Neural crest cell (in vitro differentiated cells): ENCODE measurements at places on chromosomes 1 and 21. TPM values are rescaled to one million over a fixed set of nuclear protein-coding genes. Genes with fewer than 3 reads are reported as not detected.

- no peak for DNase-seq
These were observed 22.7 kb downstream of the GLUL start for GRCh38 chr1:182368903-182369302.

SPOCD1 gene
- 0.56 and 0.61 TPM in 2 replicates for total RNA-seq

NEK2 gene
- 27.1 and 31.0 TPM in 2 replicates for total RNA-seq

DNA sequence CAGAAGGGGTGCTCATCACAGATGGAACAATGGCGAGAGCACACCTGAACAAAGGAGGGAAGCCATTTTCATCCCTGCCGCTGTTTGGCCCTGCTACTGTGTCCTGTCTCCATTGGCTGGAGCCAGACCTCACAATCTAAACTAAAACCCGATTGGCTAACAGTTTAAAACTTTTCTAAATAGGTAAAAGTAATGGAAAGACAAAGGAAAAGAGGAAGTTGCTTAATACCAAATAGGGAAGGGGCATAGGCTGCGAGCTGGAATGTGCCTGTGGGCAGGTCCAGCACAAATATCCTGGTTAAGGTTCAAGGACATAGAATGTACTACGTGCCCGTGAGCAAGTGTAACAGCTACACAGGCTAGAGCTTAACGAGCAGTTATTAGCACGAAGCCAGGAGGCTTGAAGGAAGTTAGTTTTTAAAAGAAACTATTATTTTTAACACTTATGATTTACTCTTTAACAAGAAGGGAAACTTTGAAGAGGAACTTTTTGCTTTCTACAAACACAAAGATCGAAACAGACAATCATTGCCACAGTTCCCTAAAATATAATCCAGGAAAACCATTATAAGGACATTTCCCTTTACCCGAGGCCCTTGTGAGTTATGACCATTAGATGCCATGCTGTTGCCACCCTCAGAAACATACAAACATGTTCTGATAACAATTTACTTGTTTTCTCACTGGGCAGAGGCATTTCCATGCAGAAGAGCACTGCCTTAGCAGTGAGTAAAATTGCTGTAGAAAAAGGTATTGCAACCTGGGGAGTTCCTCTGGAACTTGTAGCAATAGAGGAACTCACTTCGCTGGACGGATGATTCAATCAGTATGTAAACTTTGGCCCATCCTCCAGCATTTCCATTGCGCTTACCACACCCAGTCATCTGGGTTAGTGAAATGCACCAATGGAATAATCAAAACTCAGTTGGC, 4.8 kb upstream of the PTTG1IP start:
- no peak for DNase-seq
